ENCODE measurements at places on chromosomes 5 and 9. TPM values are rescaled to one million over a fixed set of nuclear protein-coding genes. Genes with fewer than 3 reads are reported as not detected.

The LAMC3 gene
- not detected for total RNA-seq

The TNFSF15 gene
- total RNA-seq, result not detected

The PCDHGA4 gene
- total RNA-seq, result 0.50 TPM

The SUSD3 gene
- 3.3 TPM for total RNA-seq

The PCDHGA12 gene
- total RNA-seq, result 1.4 TPM

The CCL27 gene
- not detected for total RNA-seq

The DBH gene
- not detected for total RNA-seq

The SMARCA2 gene
- total RNA-seq, result 124 TPM

- peaks cover 31% of the 10 kb centered on the region for H3K36me3 ChIP-seq
- no peaks in the 10 kb centered on the region for H3K27me3 ChIP-seq
- peak overlapping the region; percentile 97 for H3K27ac ChIP-seq
Measured at GRCh38 chr5:179731791-179732411, 721 bp upstream of the MAML1 start.

DNA sequence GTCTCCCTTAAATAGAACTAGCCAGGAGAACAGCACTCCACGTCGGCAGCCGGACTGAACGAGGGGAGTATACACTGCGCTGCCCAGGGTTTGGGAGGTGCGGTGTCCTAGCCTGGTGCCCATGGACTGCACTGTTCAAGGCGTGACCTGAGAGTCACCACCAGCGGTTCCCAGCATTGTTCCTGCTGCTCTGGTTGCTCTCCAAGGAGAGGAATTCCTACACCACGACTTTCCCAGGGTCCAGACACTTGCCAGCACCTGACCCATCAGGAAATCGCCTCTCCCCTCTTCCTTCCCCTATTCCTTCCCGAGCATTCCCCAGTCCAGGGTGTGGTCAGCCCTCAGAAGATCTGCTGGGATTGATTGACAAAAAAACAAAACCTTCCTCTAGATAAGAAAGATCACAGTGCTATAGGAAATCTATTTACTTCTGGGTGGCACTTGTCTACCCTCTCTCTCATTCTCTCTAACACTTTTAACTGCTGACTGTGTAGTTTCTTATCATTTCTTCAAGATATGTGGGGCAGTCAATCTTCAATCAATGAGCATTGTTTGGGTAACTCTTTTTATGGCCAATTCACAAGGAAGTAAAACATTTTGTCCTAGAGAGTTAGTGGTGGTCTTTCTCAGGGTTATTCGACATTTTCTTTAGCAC is 297.8 kb upstream of the ACTBL2 start:
- no peak overlapping the region for H3K27ac ChIP-seq
- no peaks in the 10 kb centered on the region for H3K36me3 ChIP-seq
- DNase-seq, result no peak
- H3K4me3 ChIP-seq, result no peak overlapping the region
- H3K4me1 ChIP-seq, result no peaks in the 10 kb centered on the region

GRCh38 chr5:7053125-7053524 is 339.9 kb downstream of the TENT4A start:
- H3K4me3 ChIP-seq, result no peak overlapping the region
- no peak for DNase-seq
- no peaks in the 10 kb centered on the region for H3K27me3 ChIP-seq

GRCh38 chr9:89639367-89639795 is 34.6 kb downstream of the GADD45G start:
- no peak for DNase-seq
- H3K4me3 ChIP-seq, result no peak overlapping the region
- no peaks in the 10 kb centered on the region for H3K27me3 ChIP-seq
- H3K4me1 ChIP-seq, result peaks cover 15% of the 10 kb centered on the region
- no peak overlapping the region for H3K27ac ChIP-seq

DNA sequence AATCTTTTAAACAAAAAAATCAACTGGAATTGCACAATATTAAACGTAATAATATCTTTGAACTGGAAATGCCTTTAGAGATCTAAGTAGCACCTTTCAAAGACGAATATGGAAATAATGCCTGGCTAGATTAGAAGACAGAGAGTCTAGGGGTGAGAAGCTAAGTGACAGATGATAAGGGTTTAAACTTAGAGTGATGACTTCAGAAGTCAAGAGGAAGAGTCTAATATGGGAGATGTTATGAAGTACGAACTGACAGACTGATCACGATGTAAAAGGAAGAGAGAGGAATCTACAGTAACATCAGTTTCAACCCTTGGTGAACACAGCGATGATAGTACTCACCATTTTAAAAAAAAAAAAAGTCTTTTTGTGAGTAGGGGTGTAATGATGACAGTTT is 57.9 kb downstream of the HINT1 start:
- no peaks in the 10 kb centered on the region for H3K36me3 ChIP-seq
- no peak overlapping the region for H3K4me3 ChIP-seq
- DNase-seq, result no peak
- no peak overlapping the region for H3K27ac ChIP-seq
- H3K4me1 ChIP-seq, result no peaks in the 10 kb centered on the region
- H3K27me3 ChIP-seq, result no peaks in the 10 kb centered on the region

GRCh38 chr5:142870532-142871362 is 100.6 kb downstream of the ARHGAP26 start:
- no peak for DNase-seq
- peak overlapping the region; percentile 18 for H3K27ac ChIP-seq
- no peaks in the 10 kb centered on the region for H3K27me3 ChIP-seq
- no peaks in the 10 kb centered on the region for H3K36me3 ChIP-seq
- no peak overlapping the region for H3K4me3 ChIP-seq

DNA sequence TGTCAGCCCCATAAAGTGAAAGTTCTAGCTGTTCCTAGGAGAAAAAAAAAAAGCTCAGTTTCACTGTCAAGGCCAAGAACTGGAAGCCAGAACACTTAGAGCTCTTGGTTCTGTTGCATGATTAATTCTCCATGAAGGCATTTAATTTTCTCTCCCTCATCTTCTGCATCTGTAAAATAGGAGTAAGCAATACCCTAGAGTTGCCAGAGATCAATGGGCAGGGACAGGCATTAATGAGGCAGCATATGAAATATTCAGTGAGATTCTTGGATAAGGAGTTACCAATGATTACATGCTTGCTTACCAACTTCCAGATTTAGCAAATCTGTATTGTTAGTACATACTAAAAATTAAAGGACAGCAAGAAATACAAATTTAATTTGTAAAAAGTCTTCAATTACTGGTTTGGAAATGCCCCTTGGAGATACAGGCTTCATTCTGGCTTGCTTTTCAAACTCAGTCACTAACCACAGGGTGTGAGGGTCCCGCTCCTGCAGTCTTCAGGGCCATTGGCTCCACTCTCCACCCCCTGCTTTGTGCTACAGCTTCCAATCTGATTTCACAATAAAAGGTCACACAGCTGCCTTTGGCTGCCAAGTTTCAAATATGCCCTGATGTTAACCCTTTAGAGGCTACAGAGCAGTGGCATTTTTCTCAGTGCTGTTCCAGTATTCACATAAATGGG is 624.6 kb downstream of the BNC2 start:
- H3K27me3 ChIP-seq, result peaks cover 22% of the 10 kb centered on the region
- no peak for DNase-seq
- no peaks in the 10 kb centered on the region for H3K36me3 ChIP-seq
- no peak overlapping the region for H3K27ac ChIP-seq

DNA sequence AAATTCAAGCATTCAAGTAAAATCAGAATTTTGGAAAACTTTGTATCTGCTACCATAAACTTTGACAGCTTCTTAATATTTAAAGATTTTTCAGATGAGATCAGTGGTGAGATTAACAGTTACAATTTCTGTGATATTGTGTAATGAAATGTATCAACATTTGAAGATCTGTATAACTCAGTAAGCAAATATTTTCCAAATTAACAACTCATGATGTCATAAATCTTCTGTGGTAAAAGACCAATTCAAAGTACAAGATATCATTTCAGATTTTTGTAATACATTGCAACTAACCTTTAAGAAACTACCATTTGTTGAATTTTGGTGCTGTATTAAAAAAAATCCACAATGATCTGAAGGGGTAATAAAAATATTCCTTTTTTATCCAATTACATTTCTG is 352.2 kb downstream of the KIAA0825 start:
- no peak overlapping the region for H3K27ac ChIP-seq
- H3K27me3 ChIP-seq, result no peaks in the 10 kb centered on the region
- no peak for DNase-seq
- peaks cover 10% of the 10 kb centered on the region for H3K36me3 ChIP-seq
- no peak overlapping the region for H3K4me3 ChIP-seq
- H3K4me1 ChIP-seq, result peaks cover 7% of the 10 kb centered on the region

DNA sequence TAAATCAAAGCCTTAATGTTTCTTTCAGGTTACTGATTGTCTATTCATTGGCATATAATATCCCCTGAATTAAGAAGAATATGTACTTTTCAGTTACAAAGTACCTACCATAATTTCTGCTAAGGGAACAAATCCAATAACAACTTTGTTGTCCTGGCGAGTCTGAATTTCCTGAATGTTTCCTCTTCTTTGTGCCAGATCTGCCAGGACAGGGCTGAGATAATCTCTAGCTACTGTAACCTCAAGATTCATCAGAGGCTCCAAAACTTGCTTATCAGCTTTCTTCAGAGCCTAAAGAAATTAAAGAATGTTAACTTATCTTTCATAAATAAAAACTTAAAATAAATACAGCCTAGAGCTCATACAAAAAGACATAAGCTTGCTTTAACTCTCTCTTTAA is 37.2 kb downstream of the HEXB start:
- no peak overlapping the region for H3K27ac ChIP-seq
- H3K4me3 ChIP-seq, result no peak overlapping the region
- H3K27me3 ChIP-seq, result no peaks in the 10 kb centered on the region
- DNase-seq, result no peak
- H3K4me1 ChIP-seq, result no peaks in the 10 kb centered on the region
- peaks cover 26% of the 10 kb centered on the region for H3K36me3 ChIP-seq

DNA sequence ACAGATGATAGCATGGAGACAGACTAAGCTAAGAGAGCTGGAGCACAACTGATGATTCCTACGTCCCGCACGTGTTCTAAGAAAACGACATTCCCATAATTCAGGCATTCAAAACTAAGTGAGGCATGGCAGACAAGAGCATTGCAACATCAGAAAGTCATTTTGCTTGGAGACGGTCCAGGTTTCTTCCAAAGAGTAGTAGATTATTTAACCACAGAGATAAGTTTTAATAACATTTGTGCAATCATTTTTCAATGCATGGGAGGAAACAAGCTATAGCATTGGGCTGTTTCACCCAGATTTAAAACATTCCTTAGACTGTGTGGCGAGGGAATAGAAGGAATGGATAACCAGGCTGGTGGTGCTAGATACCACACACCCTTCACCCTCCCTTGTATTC is 117.2 kb downstream of the APBA1 start:
- H3K27ac ChIP-seq, result no peak overlapping the region
- DNase-seq, result no peak
- H3K4me1 ChIP-seq, result no peaks in the 10 kb centered on the region
- no peaks in the 10 kb centered on the region for H3K36me3 ChIP-seq
- H3K4me3 ChIP-seq, result no peak overlapping the region

DNA sequence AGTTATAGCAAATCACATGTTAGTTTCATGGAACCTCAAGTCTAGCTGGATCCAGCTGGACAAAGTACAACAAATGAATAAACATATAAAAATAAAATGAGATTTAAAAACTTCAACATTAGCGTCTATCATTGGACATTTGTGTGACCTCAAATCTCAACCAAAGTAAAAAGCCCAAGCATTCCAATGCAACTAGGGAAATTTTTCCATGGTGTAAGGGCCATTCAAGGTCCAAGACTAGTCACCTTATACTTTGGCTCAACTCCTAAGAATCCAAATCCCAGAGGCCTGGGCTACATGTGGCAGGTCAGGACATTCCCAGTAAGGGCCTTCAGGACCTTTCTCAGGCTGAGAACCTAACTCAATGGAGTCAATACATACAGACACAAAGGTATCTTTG is 137.4 kb upstream of the DMAC1 start:
- H3K4me1 ChIP-seq, result peaks cover 12% of the 10 kb centered on the region
- H3K27me3 ChIP-seq, result no peaks in the 10 kb centered on the region
- no peak overlapping the region for H3K27ac ChIP-seq
- peaks cover 10% of the 10 kb centered on the region for H3K36me3 ChIP-seq
- H3K4me3 ChIP-seq, result no peak overlapping the region
- no peak for DNase-seq

GRCh38 chr9:38393128-38393796 is 760 bp downstream of the ALDH1B1 start:
- H3K36me3 ChIP-seq, result peaks cover 5% of the 10 kb centered on the region
- no peak for DNase-seq
- H3K4me3 ChIP-seq, result peak overlapping the region; percentile 91

- no peak overlapping the region for H3K4me3 ChIP-seq
- no peaks in the 10 kb centered on the region for H3K4me1 ChIP-seq
- H3K36me3 ChIP-seq, result no peaks in the 10 kb centered on the region
- peaks cover 6% of the 10 kb centered on the region for H3K27me3 ChIP-seq
- DNase-seq, result no peak
- no peak overlapping the region for H3K27ac ChIP-seq
Measured at GRCh38 chr9:122113574-122113973, 20.5 kb upstream of the TTLL11 start.

GRCh38 chr5:75047356-75047755 is 5.0 kb downstream of the GCNT4 start:
- H3K4me1 ChIP-seq, result peaks cover 53% of the 10 kb centered on the region
- H3K36me3 ChIP-seq, result no peaks in the 10 kb centered on the region
- DNase-seq, result no peak
- H3K27ac ChIP-seq, result no peak overlapping the region

- DNase-seq, result no peak
- no peaks in the 10 kb centered on the region for H3K36me3 ChIP-seq
- H3K4me3 ChIP-seq, result no peak overlapping the region
- H3K27ac ChIP-seq, result no peak overlapping the region
- peaks cover 2% of the 10 kb centered on the region for H3K4me1 ChIP-seq
Measured at GRCh38 chr5:131224387-131225201, 39.3 kb upstream of the CDC42SE2 start.

- no peaks in the 10 kb centered on the region for H3K27me3 ChIP-seq
- H3K4me1 ChIP-seq, result peaks cover 57% of the 10 kb centered on the region
- H3K4me3 ChIP-seq, result peak overlapping the region; percentile 93
- no peaks in the 10 kb centered on the region for H3K36me3 ChIP-seq
- DNase-seq, result no peak
Measured at GRCh38 chr5:6716629-6717149, 3.5 kb downstream of the TENT4A start.

DNA sequence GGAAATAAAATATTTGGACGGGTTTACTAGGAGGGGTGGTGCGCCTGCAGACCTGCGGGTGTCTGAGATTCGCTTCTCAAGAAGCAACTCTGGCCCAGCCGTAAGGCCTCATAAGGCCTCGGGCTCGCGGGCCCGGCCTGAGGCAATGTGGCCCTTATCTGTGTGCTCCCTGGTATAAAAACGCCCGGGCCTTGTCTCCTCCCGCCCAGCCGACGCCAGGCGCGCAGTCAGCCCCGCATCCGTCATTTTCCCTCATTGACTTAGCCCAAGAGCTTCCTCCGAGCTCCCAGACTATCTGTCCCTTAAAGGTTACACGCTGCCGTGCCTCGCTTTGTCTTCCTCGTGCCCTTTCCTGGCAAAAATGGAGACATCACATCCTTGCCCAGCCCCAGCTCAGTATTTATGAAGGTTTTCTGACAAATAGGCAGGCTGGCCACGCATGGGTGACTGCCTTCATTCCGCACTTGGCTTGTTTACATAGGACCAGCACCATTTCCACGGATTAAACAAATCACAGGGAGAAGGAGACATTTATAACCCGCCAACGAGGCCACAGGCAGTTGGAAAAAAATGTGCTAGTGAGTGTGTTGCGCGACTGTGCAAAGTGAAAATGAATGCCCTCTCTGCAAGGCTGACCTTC is 74.5 kb upstream of the TBCA start:
- peaks cover 19% of the 10 kb centered on the region for H3K27me3 ChIP-seq
- H3K27ac ChIP-seq, result no peak overlapping the region
- H3K4me3 ChIP-seq, result peak overlapping the region; percentile 80
- H3K36me3 ChIP-seq, result no peaks in the 10 kb centered on the region
- H3K4me1 ChIP-seq, result peaks cover 15% of the 10 kb centered on the region

GRCh38 chr9:129309906-129310305 is 131.8 kb upstream of the IER5L start:
- no peak overlapping the region for H3K27ac ChIP-seq
- H3K27me3 ChIP-seq, result peaks cover 2% of the 10 kb centered on the region
- no peaks in the 10 kb centered on the region for H3K36me3 ChIP-seq
- DNase-seq, result no peak
